ENCODE measurements at places on chromosomes 3 and 15.

- no peak for DNase-seq
Measured at GRCh38 chr15:68933001-68933400, 2.7 kb downstream of the SPESP1 start.

DNA sequence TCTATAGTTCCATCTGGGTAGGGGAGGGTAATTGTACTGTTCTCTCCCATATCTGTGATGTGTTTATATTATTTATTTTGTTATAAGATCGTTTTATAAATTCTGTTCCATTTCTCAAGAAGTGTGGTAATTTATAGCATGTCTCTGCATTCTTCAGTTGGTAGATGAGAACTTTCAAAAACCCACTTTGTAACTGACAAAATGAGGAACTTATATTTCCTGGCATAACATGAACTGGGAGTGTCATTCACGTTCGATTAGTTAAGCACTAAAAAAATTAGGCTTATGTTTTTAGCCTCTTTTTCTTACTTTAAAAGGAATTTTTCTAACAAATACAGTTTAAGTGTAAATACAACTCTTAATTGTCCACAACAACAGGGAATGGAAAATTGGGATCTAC is 230.8 kb downstream of the CGGBP1 start:
- no peak for DNase-seq

GRCh38 chr3:96538186-96538585 is 276.2 kb upstream of the EPHA6 start:
- DNase-seq, result no peak

GRCh38 chr3:127598841-127599570 is 795 bp downstream of the MCM2 start:
- no peak for DNase-seq

- DNase-seq, result no peak
Measured at GRCh38 chr15:64985366-64986033, 4.2 kb downstream of the SPG21 start.

GRCh38 chr3:38268522-38268921 is 2.9 kb downstream of the SLC22A13 start:
- DNase-seq, result no peak

DNA sequence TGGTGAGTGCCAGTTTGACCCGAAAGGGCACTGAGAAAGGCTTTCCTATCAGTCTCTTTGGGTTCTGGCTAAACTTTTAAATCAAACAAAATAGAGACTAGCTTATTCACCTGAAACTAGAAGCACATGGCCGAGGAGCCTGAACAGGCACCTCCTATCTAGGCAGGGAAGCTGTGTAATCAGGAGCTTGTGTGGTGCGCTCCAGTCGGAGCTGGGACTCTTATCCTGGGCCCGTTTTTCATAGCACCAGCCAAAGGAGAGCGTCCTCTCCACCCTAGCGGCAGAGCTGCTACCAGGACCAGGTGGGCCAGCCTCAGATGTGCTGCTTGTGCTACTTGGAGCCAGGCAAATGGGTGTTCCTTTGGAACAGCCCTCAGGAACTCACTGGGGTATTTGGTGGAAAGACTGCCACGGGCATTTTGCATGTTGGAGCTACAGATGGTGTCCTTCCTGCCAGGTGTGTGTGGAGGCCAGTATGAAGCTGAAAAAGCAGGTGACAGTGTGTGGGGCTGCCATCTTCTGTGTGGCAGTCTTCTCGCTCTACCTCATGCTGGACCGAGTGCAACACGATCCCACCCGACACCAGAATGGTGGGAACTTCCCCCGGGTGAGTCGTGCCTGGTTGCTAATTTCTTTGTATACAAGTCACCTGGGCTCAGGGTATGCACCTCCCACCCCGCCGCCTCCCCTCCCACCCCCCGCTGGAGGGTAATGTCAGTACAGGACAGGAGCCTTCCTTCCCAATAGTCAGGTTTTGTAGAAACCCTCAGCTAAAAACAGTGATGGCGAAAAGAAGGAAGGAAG is 833 bp downstream of the MAN2A2 start:
- DNase-seq, result peak; percentile 40

DNA sequence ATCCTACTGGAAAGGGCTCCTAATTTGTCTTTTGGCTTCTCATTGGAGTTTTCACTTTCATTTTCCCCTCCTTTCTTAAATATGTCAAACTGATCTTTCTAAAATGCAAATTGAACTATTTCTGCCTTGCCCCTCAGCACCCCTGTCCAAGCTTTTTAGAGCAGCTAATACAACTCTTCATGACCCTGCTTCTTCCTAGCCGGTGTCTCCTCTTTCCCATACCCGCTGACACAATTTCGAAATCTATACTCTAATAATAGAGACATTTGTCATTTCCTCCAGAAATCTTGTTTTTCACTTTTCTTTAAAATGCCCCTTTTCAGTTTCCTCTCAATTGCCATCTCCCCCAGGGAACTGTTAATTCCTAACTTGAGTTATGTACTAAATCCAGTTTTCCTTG is 2.9 kb upstream of the EPHA3 start:
- DNase-seq, result no peak

DNA sequence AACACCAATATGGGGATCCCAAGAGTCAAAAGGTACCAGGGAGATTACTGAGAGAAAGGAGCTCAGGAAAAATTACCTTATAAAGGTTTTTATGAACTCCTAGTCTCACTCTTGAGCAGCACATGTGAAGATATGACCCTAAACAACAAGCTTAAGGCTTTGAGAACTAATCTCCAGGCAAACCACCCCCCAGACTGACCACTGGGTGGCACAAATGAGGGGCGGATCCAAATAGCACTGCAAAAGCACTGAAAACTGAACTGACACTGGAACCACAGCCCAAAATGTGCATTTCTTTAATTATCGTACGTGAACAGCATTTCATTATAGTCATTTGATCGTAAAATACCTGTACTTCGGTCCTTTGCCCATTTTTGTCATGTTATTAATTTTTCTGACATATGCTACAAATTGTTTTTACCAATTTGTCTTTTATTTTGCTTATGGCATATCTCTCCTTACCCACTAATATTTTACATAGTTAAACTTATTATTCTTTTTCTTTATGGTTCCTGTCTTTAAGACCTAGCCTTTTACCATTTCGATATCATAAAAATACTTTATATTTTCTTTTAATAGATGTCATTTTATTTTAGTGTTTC is 31.5 kb upstream of the TFDP2 start:
- peak; percentile 10 for DNase-seq

GRCh38 chr3:171227359-171227758 is 200.8 kb upstream of the SLC2A2 start:
- DNase-seq, result no peak

- DNase-seq, result no peak
Measured at GRCh38 chr3:194082743-194083636, 53.0 kb upstream of the HES1 start.

All from SK-N-DZ (cell line).